ENCODE measurements at places on chromosomes 6 and 20.

DNA sequence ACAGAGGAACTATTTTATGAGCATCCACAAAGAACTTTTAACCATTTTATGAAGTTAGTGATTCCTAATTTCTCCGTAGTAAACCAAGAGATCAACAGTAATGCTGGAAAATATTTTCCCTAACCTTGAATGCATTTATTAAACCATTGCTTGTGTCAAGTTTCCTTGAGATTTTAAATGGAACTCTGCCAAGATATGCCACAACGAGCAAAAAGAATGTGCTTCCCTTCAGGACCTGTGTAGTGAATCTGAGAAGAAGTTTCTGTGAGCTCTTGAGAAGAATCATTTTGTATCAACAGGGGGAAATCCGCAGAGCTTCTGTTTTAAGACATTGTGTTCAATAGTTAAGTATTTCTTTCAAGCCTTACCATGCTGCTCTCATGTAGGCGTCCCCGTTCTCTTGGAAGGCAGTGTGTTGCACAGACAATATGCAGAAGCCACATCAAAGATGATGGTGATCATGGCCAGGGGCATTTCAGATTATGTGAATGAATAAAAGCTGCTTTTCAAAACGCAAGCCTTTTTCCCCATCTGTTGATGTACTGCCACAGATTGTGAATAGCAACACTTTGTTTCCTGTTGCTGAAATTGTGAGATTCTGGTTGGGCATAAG lies 439.8 kb downstream of the BMP2 start:
- no peak for DNase-seq

DNA sequence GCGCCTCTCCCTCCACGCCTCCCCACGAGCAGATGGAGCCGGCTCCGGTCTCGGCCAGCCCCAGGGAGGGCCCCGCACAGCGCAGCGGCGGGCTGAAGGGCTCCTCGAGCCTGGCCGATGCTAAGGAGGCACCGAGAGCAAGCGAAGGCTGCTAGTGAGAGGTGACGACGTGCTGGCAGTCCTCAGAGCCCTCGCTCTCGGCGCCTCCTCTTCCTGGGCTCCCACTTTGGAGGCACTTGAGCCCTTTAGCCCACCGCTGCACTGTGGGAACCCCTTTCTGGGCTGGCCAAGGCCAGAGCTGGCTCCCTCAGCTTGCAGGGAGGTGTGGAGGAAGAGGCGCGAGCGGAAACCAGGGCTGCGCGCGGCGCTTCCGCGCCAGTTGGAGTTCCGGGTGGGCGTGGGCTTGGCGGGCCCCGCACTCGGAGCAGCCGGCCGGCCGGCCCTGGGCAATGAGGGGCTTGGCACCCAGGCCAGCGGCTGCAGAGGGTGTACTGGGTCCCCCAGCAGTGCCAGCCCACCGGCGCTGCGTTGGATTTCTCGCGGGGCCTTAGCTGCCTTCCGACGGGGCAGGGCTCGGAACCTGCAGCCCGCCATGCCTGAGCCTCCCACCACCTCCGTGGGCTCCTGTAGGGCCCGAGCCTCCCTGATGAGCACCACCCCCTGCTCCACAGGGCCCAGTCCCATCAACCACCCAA lies 2.5 kb upstream of the TMEM14C start:
- no peak for DNase-seq

DNA sequence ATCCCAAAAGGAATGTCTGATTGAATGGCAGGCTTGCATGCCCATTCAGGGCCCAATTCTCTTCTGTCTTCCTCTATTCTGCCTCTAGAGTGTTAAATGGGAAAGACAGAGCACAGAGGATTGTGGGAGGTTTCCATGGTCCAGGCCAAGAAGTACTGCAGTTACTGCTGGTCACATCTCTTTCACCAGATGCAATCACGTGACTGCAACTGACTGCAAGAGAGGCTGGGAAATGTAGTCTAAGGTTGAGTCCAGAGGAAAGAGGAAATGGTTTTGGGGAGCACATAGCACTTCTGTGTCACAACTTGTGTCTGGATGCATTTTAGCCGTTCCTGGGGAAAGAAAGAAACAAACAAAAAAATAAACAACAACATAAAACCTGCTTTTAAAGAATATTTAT lies 336.4 kb upstream of the BTBD3 start:
- no peak for DNase-seq

- DNase-seq = no peak
Observed at GRCh38 chr6:5729080-5729434, 277.7 kb downstream of the NRN1 start.

- peak; percentile 79 for DNase-seq
Observed at GRCh38 chr20:38143646-38144554, 21.2 kb downstream of the TGM2 start.

DNA sequence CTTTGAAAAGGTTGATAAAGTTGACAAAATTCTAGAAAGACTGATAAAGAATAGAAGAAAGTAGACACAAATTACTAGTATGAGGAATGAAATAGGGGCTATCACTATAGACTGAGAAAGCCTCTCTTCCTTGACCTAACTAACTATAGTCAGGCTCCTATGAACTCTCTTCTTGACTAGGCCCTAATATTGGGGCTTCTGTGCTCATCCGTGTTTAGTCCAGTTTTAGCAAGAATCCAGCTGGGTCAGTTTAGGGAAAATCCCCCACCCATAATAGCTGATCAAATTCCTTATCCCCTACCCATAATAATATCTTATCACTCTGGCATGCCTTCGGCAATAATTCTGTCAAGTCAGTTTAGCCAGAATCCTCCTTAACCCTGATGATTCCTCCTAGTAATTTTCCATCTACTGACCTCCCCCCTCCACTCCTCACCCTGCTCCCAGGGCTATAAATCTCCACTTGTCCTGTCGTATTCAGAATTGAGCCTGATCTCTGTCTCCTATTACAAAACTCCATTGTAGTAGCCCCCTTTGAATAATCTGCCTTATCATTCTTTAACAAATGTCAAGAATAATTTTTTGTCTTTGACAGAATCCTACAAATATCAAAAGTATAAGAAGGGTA lies 138.1 kb downstream of the TFAP2A start:
- peak; percentile 7 for DNase-seq

GRCh38 chr20:34472246-34472925 lies 43.8 kb upstream of the DYNLRB1 start:
- DNase-seq = peak; percentile 74

DNA sequence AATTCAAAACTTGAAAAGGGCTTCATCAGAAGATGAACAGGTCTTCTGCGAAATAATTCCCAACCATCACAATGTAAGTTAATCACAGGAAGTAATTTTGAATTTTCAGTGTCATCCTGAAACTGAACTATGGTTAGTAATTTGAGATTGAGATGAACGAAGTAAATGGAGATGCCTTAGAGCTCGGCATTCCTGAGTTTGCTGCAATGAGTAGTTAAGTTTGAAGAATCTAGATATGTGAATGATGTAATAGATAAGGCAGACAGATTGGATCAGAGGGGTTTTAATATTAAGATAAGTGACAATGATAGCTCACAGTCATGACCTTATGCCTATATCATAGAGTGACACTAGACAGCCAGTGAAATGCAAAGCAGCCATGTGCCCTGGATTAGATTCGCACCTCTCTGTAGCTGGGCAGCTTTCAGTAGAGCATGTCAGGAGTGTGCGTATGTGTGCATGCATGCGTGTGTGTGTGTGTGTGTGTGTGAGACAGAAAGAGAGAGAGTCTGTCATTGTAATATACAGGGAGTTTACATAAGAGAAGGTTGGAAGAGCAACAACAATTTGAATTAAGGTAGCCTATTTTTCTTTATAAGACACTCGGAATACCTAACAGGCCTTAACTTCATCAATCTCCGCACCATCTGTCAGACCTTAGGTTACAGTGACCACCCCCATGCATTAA lies 233.0 kb downstream of the GMPR start:
- DNase-seq = peak; percentile 29

- DNase-seq = peak; percentile 39
Observed at GRCh38 chr20:3461211-3461771, 9.5 kb upstream of the ATRN start.

DNA sequence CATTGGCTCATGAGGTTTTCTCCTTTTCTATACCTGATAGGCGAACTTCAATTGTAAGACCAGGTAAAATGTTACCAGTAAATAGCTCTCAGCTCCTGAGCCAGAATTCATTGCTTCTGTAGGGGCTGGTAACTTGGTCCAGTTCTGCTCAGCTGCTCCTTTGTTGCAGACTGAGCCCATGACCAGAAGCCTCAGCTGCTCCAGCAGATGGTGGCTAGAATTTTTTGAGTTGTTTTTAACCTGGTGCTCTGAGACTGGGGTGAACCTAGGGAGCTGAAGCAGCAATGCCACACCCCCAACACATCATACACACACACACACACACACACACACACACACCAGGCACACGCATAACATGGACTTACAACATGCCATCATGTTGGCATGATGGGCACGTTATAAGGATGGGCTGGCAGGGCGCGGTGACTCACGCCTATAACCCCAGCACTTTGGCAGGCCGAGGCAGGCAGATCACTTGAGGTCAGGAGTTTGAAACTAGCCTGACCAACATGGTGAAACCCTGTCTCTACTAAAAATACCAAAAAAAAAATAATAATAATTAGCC lies 103.1 kb downstream of the QRSL1 start:
- DNase-seq = no peak

GRCh38 chr6:149960488-149960887 lies 3.3 kb upstream of the ULBP1 start:
- DNase-seq = no peak

- DNase-seq = no peak
Observed at GRCh38 chr20:48766205-48766604, 61.6 kb downstream of the PREX1 start.

- peak; percentile 53 for DNase-seq
Observed at GRCh38 chr6:169271158-169271876, 17.7 kb upstream of the THBS2 start.

GRCh38 chr6:20377623-20378265 lies 23.9 kb upstream of the E2F3 start:
- peak; percentile 65 for DNase-seq

DNA sequence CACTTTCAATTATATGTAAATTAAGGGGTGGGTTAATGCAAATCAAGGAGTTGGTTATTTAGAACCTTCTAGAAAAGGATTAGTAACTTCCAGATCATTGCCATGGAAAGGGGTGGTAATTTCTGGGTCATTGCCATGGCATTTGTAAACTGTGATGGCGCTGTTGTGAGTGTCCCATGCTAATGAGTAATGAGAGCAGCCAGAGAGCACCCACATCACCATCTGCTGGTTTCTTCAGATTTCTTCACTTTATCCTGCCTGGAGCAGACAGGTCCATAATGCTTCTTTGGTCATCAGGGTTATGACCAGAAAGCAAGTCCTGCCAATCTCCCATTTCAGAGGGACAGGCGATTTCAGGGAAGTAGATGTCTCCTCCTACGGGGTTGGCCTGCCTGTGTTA lies 311.3 kb upstream of the CNR1 start:
- DNase-seq = no peak

DNA sequence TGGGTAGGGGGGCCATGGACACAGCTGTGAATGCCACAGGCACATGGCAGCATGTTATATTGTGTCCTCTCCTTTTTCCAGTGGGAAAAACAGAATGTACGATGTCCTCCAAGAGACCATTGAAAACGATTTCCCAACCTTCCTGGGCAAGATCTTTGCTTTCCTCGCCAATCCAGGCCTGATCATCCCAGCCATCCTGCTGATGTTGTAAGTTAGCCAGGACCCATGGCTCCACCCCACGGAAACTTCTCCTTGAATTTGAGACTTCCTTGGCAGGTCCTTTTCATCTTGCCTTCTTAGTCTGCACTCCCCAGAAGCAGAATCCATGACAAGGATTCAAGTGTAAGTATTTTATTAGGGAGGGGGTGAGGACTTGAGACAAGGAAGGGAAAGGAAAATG lies 28.2 kb upstream of the NOP56 start:
- no peak for DNase-seq

DNA sequence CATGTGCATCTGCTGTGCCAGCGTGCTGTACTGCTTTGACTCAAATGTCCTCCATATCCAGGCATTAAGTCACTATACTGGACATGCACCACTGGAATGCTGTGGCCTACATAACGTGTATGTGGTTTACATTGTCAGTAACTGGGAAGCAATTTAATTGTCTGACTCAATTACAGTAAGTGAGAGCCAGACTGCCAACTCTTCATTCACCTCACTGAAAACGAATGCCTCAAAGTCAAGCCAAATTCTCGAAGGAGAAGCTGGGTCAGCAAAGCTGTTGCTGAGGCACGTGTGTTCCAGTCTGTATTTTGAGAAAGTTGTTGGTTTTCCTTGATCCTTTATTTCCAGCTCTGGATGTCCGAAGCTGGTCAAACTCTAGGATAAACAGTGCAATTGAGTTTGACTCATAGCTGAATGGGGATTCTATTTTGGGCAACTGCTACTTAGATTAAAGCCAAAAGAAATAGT lies 534.3 kb downstream of the COL12A1 start:
- peak; percentile 94 for DNase-seq

GRCh38 chr20:9243986-9244385 lies 175.1 kb downstream of the PLCB4 start:
- no peak for DNase-seq

DNA sequence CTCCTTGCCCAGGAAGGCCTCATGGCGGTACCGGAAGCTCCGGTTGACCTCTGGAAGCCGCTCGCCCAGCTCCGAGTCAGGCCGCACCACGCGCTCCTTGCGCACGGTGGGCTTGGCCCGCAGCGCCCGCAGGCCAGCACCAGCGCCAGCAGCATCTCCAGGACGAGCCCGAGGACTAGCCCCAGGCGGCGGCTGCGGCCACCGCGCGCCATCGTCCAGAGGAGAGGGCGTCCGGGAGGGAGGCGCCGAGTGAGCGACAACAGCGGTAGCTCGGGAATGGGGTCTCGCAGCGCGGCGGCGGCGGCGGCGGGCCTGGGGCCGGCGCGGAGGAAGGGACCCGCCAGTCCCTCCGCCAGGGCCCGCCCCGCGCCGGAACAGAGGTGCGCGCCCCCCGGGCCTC lies 27.6 kb upstream of the CGA start:
- DNase-seq = no peak

DNA sequence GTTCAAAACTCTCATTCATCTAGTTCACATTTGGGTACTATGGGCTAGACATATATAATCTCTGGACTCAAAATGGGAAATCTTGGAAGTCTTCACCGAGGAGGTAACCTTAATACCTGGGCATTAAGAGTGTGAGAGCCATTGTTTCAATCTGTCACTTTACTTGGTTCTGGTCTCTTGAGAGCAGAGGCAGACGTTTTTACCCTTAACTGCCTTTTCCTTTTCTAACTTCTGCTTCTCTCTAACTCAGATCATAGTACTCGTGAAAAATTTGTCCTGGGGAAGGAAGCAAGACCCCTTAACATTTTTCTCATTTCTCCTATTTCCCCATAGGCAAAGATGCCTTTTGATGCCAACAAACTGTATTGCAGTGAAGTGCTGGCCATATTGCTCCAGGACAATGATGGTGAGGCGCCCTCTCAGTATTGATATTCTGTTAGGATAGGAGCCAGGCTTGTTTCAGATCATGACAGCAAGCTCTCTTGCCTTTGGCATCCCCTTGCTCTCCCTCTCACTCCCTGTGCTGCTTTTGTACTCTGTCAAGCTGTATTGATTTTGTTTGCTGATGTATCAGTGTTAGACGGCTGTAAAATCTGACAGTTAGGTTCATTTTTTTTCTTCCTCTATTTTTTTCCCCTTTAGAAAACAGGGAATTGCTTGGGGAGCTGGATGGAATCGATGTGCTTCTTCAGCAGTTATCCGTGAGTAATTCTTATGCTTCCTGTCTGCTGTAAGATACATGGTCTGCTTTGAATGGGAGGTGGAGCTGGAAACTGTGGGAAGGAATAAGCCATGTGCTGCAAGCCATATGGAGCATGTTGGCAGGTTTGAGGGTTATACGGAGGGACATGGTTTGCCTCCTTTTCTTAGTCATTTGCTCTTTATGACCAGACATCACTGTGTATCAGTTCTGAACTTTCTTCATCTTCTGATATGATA lies 83.5 kb downstream of the CTNNBL1 start:
- DNase-seq = no peak

Data from adipocyte (in vitro differentiated cells).